Muscle of leg (tissue), 16 donors: ENCODE measurements at places on chromosomes 7 and 10.

GRCh38 chr10:130440971-130441370 is 304.8 kb downstream of the GLRX3 start:
- no peak for DNase-seq

DNA sequence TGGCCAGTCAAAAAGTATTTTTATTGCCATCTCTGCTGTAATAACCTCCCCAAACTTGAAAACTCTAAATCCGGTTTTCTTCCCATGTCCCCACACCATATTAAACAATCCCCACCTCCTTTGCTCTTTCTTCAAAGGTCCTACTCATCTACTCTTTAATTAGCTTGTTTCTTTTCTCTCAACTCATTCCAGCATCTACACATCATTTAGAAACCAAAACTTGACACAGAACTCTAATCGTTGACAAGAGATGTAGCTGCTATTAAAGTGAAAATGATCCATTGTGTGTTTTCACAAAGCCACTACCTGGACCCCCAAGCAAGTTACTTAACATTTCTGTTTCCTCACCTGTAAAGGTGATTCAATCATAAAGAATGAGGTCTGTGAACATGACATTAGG is 436.3 kb upstream of the NPVF start:
- no peak for DNase-seq

- DNase-seq: peak; percentile 85
These were observed 72.7 kb downstream of the PLCE1 start for GRCh38 chr10:94066411-94066810.

GRCh38 chr7:105963038-105963667 is at the start of gene CDHR3:
TSS of gene CDHR3 (plus strand) at chr7:105963264. CDS start at chr7:105963319, 55 bp downstream.
- no peak for DNase-seq

GRCh38 chr7:151732292-151732691 is 144.6 kb downstream of the PRKAG2 start:
- DNase-seq: no peak

GRCh38 chr7:66323114-66323796 is 118.1 kb downstream of the TPST1 start:
- DNase-seq: no peak

- DNase-seq: peak; percentile 98
These were observed 1.1 kb downstream of the VIM start for GRCh38 chr10:17229016-17229716.

DNA sequence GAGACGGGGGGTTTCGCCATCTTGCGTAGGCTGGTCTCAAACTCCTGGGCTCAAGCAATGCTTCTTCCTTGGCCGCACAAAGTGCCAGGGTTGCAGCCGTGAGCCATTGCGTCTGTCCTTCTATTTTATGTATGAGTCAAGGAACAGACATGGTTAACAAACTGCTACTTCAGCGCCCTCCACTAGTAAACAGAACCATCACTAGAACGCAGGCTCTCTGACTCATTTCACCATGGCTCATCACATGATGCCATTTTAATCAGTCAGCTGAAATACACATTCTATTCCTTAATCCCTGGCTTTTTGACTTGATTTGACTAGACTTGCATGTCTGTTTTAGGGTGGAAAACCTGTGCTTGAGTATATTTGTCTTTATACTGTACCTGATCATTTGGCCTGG is 41.3 kb downstream of the CELF2 start:
- DNase-seq: no peak

GRCh38 chr10:83248106-83248631 is 891.1 kb upstream of the GHITM start:
- DNase-seq: peak; percentile 7

DNA sequence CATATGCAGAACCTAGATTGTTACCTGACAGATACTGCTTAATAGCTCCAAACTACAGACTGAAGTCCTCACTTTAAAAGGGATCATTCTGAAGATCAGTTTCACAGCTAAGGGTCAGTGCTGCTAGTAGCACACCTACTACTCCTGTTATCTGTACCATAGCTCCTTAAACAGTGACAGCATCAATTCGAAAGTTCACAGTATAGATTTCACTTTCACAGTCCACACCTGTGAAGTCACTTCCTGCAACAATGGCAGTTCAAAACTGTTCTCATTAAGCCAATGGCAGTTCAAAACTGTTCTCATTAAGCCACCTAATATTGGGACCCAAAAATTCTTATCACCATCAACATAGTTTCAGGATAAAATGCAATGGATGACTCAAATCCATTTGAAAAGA is 10.7 kb upstream of the FHIP2A start:
- no peak for DNase-seq

DNA sequence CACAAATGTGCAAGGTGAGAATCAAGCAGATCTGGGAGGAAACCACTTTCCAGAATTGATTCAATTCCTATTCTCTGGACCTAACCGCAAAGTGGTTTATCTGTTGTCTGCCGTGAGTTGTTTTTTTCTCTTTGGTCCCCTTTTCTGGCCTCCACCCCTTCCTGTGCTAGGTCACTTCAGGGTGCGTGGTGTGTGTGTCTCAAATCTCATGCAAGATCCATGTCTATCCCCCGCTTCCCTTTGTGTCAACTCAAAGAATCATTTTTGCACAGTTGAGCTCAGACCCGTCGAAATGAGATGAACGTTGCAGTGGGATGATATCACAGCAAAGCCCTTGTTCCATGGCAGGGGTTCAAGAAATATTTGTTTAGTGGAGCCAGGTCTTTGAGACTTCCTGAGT is 184.5 kb downstream of the GATA3 start:
- no peak for DNase-seq

DNA sequence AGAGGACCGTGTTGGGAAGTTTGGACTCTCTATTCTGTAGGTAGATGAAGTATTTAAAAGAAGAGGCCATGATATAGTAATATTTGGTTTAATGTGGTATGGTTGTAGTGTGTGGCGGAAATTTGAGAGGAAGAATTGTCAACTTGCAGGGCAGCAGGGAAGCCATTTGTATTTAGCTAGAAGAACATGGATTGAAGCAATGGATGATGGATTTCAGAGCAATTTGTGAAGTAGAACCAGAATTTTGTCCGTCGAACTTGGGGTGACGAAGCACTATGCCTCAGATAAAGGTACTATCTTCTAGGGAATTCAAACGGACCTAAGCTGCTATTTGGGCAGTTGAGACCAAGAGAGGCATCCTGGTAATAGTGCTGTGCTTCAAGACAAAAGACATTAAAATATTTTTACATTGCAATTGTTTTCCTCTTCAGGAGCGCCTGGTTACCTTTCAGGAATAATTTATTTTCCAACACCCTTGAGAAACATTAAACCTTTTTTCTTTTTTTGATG is 615 bp upstream of the WBP1L start:
- DNase-seq: no peak

GRCh38 chr10:47047127-47047504 is 135.9 kb downstream of the PTPN20 start:
- no peak for DNase-seq

- no peak for DNase-seq
These were observed 17.5 kb downstream of the RASGEF1A start for GRCh38 chr10:43249151-43249961.

- DNase-seq: no peak
These were observed 59.8 kb downstream of the SLC25A40 start for GRCh38 chr7:87816389-87816788.
